ENCODE measurements at places on chromosomes 5 and 9.
A peak's percentile ranks its signal among the peaks of the same experiment; 100 is the strongest.

GRCh38 chr5:77558266-77558665 is 66.2 kb upstream of the WDR41 start:
- peak; percentile 63 for DNase-seq

GRCh38 chr5:2176581-2176980 is 293.9 kb upstream of the IRX4 start:
- DNase-seq = no peak

DNA sequence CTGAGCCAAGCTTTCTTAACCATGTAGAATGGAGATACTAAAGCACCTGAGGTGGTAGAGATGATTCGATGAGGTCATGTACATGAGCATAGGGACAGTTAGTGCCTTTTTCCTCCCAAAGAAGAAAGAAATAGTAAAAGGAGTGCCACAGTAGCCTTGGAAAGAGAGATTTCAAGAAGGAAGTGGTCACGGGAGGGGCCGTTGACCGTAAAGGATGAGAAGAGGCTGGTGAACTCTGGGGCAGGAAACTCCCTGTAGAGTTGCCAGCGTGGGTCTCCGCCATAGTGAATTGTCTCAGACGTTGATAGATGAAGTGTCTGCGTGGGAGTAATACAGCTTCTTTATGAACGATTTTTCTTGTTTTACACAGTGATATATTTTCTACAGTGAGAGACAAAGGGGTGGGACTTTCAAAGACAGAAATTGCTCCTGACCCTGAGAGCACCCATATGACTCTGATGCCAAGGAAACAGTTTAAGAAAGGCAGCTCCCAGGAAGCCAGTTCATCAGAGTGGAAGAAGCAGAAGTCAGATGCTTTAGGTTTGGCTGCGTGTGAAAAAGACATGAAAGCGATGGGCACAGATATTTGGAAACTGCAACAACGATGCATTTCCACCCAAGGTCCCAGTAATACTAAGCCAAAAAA is 41.3 kb downstream of the UGCG start:
- DNase-seq = no peak

DNA sequence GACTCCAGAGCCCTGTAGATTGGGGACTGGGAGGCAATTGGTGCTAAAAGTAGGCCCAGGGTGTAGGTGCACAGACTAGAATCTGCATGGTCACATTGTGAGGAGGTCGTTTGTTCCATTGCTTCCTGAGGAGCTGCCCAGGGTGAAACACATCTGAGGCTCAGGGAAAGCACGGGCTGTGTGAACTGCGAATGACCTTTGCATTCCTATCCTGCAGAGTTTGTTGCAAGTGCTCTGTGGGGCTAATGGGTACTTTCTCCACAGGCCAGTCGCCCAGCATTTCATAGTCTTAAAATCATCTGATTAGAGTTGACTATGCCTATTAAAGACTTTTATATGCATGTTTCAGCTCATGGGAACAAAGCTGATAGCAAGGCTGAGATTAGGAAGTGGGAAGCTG is 14.4 kb upstream of the SLC46A2 start:
- no peak for DNase-seq

DNA sequence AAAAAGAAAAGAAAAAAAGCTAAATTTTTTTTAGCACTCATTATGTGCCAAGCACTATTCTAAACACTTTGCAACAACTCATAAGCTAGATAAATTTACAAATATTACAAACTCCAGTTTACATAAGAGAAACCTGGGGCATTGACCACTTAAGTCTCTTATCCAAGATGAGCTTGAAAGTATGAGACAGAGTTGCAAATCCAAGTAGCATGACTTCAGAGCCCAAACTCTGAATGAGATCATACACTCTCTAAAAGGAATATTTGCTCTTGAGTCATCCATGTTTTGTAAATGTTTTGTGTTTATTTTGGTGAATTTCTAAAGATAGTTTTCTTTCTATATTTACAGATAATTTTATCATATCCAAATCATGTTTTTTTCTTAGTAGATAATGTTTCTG is 4.0 kb upstream of the SHOC1 start:
- DNase-seq = no peak

DNA sequence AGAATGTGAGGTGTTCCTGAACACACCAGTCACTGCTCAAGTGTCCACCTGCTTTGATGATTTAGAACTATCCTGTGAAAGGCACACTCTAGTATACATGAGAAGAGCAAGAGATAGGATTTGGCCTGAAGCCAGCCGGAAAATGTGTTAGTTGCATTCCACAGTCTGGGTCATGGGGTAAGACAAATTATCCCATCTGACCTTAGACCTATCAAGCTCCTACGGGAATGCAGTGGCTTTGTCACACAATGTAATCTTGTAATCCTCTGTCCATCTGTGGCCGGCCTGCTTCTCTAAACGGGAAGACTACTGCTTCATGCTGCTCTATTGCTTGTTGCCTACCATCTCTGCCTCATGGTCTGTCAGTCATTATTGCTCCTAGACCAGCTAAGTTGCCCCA is 92.4 kb upstream of the PRRC1 start:
- DNase-seq = no peak

DNA sequence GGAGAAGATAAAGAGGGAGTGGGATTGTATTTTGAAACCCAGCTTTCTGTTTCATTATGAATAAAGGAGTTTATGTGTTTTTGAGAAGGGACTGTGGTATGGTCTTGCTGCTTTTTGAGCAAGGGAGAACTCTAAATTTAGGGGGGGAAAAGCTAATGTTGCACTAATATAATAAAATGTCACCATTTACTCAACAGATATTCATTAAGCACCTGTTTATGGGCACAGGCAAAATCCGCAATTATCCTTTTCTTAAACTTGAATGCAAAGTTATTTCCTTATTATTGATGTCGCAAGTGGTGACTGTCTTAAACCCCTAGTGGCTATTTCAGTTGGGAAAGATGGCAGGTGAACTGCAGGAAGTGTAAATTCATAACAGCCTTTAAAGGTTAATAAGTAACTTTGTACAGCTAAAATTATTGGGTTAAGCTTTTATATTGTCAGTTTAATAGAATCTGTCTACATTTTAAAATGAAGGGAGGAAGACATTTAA is 1.5 kb downstream of the CDC42SE2 start:
- peak; percentile 23 for DNase-seq
